ENCODE measurements at places on chromosomes 5 and 9.

DNA sequence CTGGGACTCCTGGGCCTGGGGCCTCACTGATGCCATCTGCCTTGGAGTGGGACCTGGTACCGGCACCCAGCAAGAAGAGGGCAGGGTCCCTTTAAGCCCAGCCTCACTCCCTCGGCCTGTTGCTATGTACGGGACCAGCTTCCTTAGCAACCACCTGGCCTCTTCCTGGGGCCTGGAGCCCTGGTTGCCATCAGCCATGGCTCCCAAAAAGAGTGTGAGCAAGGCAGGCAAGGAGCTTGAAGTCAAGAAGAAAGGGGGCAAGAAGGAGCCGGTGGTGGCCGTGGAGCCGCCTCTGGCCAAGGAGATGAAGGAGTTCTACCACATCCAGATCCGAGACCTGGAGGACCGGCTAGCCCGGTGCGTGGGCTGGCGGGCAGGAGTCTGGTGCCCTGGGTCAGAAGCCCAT, at the start of gene CFAP157:
TSS of gene CFAP157 (plus strand) at position 153 of the 406 bp plus-strand sequence. CDS start at position 197, 44 bp downstream.
- DNase-seq: no peak

DNA sequence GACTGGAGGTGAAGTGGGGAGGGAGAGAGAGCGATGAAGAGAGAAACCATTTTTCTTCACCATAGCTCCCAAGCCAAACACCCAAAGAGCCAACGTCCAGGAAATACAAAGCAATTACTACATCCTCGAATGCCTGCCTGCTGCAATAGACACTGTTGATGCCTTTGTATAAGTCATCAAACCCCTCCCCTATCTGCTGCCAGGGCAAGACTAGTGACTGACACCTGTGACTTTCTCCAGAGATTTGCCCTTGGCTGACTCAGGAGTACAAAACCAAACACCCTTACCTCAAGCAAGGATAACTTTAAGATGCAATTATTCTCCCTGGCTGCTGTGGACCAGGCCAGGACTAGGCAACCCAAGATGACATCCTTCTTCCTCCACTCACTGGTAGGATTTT, 81.8 kb upstream of the RASA1 start:
- DNase-seq: no peak

- DNase-seq: no peak
Observed at GRCh38 chr9:94300470-94301301, 27.8 kb downstream of the NUTM2F start.

DNA sequence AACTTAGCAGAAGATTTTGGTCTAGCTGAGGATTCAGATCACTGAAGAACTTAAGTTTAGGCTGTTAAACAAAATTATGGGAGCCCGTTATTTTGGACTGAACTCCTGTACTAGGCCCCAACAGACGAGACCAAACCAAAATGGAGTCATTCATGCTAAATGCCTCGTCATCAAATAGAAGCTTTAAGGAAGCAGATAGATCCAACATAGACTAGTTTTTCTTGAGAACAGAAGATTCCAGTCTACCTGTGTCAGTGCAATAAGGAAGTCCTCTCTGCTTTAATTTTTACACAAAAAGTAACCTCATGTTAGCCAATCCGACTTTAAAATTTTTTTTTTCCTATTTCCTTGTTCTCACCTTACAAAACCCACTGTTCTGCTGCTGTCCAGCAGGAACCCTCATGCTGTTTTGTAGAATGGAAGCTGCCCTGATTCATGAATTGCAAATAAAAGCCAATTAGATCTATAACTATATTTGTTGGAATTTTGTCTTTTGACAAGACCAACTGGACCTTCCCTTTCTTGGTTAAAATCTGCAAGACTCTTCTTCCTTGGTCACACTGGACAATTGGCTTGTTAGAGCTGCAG, 29.0 kb upstream of the GOLM1 start:
- no peak for DNase-seq

DNA sequence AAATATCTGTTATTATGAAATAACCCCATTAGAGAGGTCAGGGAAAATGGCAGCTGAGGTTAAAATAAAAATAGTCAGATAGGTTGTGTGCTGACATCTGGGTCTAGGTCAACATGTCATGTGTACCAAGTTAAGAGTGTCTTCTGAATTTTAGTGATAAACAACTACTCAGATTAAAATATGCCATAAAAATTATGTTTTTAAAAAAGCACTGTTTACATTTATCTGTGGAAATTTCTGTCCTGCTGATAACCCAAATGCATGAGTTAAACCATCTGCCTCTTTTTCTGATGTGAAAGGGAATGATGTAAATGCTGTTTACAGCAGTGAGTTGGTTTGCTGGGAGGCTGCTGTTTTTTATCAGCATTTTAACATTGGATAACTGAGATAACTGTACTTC, 361.2 kb upstream of the TARS1 start:
- no peak for DNase-seq

GRCh38 chr5:31007672-31008071, 185.8 kb upstream of the CDH6 start:
- no peak for DNase-seq

Data from pulmonary artery endothelial cell (primary cell).